ENCODE measurements at places on chromosomes 12 and 14.

- no peak for DNase-seq
Measured at GRCh38 chr14:73468828-73469375, 10.6 kb upstream of the NUMB start.

DNA sequence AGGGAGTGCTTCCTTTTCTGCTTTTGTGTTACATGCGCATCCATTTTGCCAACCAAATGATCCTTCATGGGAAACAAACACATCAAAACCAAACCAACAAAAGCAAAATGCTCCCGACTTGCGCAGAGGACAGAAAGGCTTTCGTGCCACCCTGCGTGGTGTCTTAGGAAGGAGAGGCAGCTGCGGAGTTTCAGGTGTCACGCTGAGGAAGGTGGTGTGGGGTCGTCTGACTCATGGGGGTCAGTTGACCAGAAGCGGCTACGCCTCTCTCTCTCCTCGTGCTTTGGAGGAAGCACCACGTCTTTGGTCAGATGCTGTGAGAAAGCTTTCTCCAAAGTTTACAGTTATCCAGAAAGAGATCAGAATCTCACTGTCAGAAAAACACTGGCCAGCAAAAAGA, 7.9 kb downstream of the EMP1 start:
- no peak for DNase-seq

DNA sequence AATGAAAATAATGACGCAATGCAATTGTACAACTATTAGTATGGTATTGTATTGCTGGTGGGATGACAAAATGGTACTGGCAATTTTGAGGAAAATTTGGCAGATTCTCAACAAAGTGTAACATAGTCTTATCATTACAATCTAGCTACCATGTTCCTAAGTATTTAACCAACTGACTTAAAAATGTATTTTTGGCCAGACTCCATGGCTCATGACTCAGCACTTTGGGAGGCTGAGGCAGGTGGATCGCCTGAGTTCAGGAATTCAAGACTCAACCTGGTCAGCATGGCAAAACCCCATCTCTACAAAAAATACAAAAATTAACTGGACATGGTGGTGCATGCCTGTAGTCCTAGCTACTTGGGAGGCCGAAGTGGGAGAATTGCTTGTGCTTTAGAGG, 1409.5 kb downstream of the AACS start:
- no peak for DNase-seq

GRCh38 chr12:31118347-31119191, 44.9 kb downstream of the DDX11 start:
- DNase-seq, result peak; percentile 35

DNA sequence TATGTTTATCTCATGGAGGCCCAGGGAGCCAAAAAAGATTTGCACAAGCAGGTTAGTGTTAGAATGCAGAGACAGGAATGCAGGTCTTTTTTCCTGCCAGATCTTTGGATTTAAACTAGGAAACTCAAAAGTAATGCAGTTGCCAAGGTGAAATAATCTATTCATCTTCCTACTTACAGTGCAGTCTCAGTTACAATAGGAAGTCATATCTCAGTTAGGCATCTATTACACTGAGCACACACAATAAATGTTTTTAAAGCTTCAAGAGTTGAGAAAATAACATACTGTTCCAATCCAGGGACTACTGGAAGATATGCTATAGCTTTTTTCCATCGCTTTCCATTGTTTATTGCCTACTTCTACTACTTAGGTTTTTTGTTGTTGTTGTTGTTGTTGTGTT, 279.3 kb upstream of the E2F7 start:
- no peak for DNase-seq

DNA sequence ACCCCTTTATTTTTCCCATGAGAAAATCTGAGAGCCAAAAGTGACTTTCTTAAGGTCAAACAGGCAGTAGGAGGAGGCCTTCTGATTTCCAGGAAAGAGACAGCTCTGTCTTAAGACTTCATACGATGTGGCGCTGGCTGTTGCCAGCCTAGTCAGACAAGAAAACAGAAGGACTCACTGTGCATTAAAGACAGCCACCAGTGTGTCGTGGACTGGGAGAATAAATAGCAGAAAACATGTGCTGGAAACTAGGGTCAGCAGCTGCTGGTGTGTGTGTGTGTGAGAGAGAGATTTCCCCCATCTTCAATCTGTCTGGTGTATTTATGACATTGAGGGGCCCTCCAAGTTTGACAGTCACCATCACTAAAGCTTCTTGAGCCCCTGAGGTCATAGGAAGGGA, 708.6 kb upstream of the TMEM132C start:
- DNase-seq, result no peak

GRCh38 chr14:98293576-98293975, 978.4 kb downstream of the BCL11B start:
- no peak for DNase-seq

GRCh38 chr12:52151837-52152783, 39.7 kb downstream of the KRT80 start:
- peak; percentile 22 for DNase-seq

DNA sequence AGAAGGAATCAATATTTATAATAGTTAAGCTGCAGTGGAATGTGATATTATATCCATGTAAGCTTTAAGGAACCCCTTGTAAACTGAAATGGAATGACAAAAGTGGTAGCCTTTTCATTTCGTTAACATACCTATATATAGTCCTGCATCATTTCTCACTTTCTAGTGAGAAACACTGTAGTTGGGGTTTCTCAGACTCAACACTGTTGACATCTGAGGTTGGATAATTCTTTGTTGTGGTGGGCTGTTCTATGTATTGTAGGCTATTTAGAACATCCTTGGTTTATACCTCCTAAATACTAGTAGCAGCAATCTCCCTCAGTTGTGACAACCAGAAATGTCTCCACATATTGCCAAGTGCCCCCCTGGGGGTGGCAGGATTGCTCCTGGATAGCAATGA, 79.1 kb downstream of the RAD52 start:
- no peak for DNase-seq

GRCh38 chr12:10151621-10152020, 20.3 kb downstream of the OLR1 start:
- no peak for DNase-seq

GRCh38 chr12:57765698-57766463, 997 bp downstream of the CYP27B1 start:
- DNase-seq, result no peak

- no peak for DNase-seq
Measured at GRCh38 chr14:102506626-102506925, 3.0 kb downstream of the ANKRD9 start.

- DNase-seq, result no peak
Measured at GRCh38 chr12:54282949-54283593, 2.5 kb downstream of the HNRNPA1 start.

- DNase-seq, result no peak
Measured at GRCh38 chr12:129207084-129207483, 353.8 kb downstream of the GLT1D1 start.

GRCh38 chr14:53735916-53736315, 220.7 kb downstream of the BMP4 start:
- DNase-seq, result no peak

DNA sequence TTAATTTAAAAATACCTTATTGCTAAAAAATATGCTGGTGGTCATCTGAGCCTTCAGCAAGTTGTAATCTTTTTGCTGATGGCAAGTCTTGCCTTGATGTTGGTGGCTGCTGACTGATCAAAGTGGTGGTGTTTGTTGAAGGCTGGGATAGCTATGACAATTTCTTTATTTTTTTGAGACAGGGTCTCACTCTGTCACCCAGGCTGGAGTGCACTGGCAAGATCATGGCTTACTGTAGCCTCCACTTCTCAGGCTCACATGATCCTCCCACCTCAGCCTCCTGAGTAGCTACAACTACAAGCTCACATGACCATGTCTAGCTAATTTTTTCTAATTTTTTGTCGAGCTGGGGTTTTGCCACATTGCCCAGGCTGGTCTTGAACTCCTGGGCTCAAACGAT, 24.8 kb downstream of the PRORP start:
- DNase-seq, result no peak

GRCh38 chr12:50598321-50598862, 93.6 kb downstream of the DIP2B start:
- no peak for DNase-seq

DNA sequence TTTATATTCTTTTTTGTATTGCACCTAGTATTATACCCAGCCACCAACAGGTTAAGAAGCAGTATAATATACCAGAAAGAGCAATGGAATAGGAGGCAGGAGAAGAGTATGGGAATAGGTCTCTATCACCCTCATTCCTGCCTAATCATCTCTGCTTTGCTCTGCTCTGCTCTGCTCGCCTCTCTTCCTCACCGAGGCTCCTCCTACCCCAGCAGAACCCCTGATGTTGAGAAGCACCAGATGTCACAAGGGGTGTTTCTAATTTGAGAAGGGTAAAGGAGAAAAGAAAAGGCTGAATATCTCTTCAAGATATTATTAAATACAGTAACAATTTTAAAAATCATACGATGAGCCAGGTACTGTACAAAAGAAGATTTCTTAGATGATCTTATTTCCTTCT, 89.0 kb downstream of the STON2 start:
- DNase-seq, result no peak

DNA sequence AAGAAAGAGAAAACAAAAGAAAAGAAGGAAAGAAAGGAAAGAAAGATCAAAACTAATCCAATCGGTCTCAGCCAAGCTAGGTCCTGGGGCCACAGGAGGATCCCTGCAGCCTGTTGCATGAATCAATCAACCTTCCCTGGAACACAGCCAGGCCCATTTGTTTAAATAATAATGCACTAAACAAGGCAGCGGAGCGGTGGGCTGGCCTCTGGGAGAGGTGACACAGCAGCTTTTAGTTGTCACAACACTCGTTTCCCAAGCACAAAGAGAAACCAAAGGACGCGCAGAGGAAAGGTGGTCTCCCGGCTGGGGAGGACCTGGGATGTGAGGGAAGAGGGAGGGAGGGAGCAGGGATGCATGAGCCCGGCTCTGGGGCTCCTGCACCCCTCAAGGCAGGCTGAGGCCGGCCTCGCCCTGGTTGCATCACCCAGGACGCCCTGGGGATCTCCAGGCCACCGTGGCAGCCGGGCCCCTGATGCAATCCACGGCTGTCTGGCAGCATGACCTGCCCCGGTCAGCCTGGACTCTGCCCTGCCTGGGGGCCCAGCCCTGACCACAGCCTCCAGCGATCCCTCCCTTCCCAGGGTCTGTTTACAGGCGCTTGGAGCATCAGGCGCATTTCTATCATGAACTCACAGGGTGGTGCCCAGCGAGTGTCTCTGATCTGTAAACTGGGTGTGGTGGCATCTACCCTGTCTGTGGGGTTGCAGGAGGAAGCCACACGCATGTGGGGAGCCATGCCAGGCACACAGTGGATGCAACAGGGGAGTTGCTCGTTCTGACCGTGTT, 32.5 kb downstream of the MMP17 start:
- DNase-seq, result no peak

DNA sequence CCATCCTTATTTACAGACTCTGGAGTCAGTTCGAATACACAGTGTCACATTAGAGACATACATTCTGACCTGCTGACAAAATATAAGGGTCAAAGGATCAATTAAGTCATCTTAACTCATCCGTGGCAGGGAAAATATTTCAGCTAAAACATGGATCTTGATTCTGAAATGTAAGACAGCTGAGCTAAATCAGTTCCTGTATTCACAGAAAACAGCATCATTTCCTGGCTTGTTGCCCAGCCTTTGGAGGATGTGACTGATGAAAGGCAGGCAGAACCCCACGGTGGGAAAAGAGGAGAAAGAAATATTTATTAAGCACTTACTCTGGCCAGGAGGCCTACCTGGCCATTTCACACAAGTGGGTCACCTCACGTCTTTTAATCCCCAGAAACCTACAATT, 101.9 kb downstream of the GAS2L3 start:
- no peak for DNase-seq

GRCh38 chr14:103613517-103613916, 15.5 kb upstream of the KLC1 start:
- no peak for DNase-seq

- no peak for DNase-seq
Measured at GRCh38 chr12:19105463-19105862, 24.1 kb upstream of the PLEKHA5 start.

- no peak for DNase-seq
Measured at GRCh38 chr14:75153295-75153694, 23.1 kb downstream of the TMED10 start.

- no peak for DNase-seq
Measured at GRCh38 chr12:104314242-104314614, 10.7 kb downstream of the EID3 start.

- no peak for DNase-seq
Measured at GRCh38 chr12:39499296-39499695, 56.4 kb upstream of the KIF21A start.

GRCh38 chr14:57462551-57462950, 31.1 kb downstream of the CCDC198 start:
- no peak for DNase-seq

GRCh38 chr14:67994531-67994930, 175.0 kb downstream of the RAD51B start:
- no peak for DNase-seq

- no peak for DNase-seq
Measured at GRCh38 chr14:41718477-41719166, 111.9 kb downstream of the LRFN5 start.

DNA sequence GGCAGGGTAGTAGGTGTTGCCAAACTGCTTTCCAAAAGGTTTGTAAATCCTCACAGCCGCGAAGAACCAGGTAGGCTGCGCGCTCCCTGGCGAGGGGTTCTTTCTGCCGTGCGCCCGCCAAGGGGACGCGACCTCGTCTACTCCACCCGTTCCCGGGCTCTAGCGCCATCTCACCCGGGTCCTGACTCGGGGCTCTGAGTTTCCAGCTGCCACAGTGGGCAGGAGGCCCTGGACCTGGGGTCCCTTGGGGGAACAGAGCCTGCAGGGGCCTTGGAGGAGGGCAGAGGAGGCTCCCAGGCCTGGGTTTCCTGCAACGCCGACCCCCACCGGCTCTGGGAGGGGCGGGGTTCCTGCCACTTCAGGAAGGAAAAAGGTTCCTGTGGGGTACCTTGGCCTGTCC, 706 bp downstream of the ANHX start:
- DNase-seq, result no peak

DNA sequence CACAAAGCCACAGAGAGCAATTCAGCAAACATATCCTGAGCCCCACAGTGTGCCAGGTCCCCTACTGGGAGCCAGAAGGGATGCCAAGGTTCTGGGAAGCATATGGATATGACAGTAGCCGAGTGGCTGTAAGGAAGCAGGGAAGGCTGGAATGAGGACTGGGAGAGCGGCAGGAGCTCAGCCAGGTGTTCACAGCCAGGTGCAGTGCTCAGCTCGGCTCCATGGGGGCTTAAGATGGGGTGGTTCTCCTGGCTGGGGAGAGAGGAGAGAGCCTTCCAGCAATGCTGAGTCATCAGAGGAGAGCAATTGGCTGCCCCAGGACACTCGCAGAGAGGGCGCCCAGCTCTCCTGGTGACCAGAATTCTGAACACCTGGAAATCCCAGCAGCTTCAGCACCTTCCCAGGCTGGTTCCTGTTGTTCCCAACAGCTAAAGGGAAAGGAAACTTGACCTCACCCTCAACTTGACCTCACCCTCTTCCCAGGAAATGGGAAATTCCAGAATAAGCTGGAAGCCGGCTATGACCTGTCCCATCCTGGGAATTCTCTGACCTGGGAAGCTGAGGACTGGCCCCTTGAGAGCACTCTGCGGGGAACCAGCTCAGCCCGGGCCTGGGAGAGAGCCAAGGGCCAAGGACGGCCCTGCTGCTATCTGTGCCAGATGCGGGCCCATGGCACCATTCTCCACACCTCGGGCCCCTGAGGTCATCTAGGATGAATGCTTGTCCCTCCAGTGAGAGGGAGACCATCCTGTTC, 34.6 kb downstream of the SLC6A12 start:
- no peak for DNase-seq

- DNase-seq, result no peak
Measured at GRCh38 chr14:51490205-51490604, 161.5 kb upstream of the FRMD6 start.

GRCh38 chr12:130086248-130086647, 76.0 kb upstream of the FZD10 start:
- no peak for DNase-seq

GRCh38 chr12:112314981-112315380, 67.2 kb downstream of the HECTD4 start:
- DNase-seq, result no peak
